ENCODE measurements at places on chromosomes 1 and 21.

GRCh38 chr1:55259911-55260609, 44.9 kb upstream of the USP24 start:
- no peak for DNase-seq

- DNase-seq = no peak
Observed at GRCh38 chr1:70546726-70547125, 135.7 kb downstream of the CTH start.

DNA sequence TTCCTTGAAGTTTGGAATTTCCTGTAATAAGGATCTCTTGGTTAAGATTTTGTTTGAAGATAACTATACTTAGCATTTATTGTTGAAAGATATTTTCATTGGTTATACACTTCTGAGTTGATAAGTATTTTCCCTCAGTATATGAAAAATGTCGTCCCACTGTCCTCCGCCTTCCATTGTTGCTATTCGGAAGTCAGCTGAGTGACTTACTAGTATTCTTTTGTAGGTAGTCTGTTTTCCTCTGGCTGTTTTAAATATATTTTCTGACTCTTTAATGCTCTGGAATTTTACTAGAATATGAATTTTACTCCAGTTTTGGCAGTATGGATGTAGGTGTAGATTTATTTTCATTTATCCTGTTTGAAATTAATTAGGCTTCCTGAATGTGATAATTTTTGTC, 498.7 kb upstream of the NFIA start:
- DNase-seq = no peak

DNA sequence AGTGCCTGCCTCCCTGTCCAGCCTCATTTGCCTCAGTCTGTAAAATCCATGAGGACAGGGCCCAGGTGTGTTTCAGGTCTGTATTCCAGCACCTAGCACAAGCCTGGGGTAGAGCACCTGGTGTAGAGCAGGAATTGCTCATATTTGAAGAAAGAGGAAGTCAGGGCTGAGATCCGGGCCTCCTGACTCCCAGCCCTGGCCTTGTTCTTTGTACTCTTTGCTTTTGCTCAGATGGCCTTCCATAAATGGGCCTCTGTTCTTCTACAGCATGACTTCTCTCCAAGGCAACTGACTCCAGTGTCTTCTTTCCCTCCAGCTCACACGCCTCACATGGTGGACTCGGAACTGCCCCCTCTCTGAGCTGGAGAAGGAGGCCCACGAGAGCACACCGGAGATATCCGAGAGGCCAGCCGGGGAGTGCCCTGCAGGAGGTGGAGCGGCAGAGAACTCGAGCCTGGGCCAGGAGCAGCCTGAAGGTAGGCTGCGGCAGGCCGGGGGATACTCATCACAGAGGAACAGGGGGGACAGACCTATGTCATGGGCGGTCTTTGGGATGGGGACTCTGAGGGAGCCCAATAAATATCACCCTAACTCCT, 19.7 kb downstream of the SLC5A9 start:
- no peak for DNase-seq

GRCh38 chr1:30197639-30198450, 525.5 kb downstream of the MATN1 start:
- DNase-seq = no peak

DNA sequence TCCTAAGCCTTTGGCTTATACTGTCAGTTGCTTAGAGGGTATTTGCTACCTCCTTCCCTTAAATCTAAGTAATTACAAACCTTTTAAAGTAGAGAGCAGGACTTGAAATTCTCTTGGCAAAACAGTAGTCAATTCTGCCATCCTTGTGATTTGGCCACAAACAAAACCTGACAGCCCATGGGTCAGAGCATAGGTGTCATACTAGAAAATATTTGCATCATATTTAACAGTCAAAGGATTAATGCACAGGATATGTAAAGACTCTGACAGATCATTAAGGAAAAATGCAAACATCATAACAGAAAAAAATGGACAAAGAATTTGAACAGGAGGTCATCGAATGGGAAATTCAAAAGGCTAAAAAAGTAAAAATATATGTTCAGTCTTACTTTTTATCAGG, 50.5 kb downstream of the ZFYVE9 start:
- DNase-seq = no peak

DNA sequence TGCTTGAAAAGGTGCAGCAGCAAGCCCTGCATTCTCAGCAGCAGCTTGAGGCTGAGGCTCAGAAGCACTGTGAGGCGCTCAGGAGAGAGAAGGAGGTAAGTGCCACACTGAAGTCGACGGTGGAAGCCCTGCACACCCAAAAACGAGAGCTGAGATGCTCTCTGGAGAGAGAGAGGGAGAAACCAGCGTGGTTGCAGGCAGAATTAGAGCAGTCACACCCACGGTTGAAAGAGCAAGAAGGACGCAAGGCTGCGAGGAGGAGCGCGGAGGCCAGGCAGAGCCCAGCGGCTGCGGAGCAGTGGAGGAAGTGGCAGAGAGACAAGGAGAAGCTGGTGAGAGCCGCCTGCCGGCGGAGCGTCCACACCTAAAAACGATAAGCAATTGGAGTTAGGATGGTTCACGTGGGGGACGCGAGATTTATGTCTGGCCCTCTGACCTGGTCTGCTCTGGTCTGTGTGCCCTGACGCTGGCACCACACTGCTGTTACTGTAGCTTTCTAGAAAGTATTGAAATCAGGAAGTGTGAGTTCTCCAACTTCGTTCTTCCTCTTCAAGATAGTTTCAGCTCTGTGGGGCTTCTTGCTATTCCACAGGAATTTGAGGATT, 26.7 kb upstream of the DIP2A start:
- no peak for DNase-seq

DNA sequence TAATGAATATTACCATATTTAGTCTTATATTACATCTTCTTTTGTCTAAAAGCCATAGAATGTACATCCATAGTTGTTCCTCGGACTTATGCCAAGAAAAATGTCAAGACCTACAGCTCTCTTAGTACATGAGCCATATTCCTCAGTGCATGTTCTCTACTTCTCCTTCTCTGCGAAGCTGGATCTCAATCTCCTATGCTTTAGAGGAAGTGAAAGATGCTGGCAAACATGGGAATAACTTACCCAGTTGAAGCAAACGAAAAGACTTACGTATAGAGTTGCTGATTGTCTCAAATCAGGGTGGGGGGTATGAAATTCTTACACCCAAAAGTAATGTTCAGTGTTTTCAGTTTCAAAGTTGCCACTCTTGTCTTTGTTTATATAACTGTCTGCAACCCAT, 32.7 kb downstream of the OR13G1 start:
- no peak for DNase-seq

- no peak for DNase-seq
Observed at GRCh38 chr21:29477941-29478340, 179.2 kb downstream of the BACH1 start.

DNA sequence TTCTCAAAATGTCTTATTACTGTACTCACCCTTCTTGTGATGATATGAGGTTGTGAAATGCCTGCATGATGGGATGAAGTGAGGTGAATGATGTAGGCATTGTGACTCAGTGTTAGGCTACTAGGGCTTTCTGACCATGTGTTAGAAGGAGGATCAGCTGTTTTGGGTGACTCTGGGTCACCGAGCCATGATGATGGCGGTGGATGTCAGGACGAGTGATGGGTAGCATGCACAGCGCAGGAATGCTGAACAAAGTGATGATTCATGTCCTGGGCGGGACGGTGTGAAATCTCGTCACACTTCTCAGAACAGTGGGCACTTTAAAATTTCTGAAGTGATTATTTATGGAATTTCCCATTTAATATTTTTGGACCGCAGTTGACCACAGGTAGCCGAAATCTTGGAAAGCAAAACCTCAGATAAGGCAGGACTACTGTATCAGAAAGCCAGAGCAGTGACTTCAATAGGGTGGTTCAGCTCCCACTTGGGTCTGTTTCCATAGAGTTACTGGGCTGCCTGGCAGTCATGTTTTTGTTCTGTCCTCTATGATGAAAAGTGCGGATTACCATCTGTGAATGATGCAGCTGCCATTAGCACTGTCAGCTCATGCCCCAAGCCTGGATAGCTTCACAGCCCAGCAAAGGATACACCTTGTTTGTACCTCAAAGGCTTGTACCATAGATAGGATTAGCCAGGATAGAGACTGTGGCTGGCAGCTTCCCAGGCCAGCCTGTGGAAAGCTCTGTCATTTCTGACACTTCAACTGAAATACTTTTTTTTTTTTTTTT, 26.6 kb downstream of the IL6R start:
- no peak for DNase-seq

- no peak for DNase-seq
Observed at GRCh38 chr1:3831689-3832088, 25.3 kb downstream of the CEP104 start.

- no peak for DNase-seq
Observed at GRCh38 chr1:219834314-219834917, 93.9 kb downstream of the SLC30A10 start.

DNA sequence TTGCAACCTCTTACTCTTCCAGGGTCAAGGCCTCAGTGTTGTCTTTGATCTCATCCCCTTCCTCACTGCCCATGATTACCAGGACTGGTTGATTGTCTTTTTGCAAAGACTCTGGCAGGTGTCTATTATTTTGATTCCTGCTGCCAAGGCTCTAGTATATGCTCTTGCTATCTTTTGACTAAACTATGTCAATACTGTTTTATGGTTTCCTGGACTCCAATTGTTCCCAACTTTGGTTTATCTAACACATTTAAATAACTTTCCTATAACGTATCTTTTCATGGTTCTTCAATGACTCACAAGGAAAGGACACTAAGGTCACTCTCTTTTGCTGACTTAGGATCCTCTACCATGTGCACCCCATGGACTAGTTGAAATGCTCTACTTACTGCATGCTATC, 141.5 kb downstream of the PTPRC start:
- DNase-seq = no peak

DNA sequence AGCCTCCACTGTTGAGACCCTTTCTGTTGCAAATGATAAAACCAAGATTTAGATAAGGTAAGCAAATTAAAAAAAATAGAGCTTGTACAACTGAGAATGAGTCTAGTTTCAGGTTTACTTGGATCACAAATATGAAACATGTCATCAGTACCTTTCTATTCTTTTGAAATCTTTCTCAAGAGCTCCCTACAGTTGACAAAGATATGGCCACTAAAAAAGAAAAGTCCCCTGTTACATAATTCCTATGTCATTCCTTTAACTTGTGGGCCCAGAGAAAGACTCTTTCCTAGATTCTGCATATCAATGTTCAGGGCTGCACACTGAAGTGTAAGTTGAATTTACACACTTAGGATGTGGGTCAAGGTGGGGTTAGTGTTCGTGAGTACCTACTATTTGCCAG, 168.1 kb downstream of the PLA2G4A start:
- DNase-seq = no peak

DNA sequence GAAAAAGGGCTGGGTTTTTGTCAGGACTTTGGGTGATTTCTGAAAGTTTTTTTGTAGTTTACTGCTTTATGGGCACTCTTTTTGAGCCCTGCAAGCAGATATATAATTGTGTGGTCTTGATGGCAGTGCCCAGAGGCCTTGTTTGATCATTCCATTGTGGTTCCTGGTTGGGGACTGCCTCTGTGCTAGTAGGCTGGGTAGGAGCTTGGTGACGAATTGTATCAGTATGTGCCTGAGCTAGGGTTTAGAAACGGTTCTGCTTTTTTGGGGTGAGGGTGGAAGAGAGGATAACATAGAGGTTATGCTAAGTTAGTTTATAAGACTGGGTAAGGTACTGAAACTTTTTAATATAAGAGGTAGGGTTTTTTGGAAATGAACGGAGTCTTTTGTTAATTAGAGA, 139.7 kb upstream of the ETV3 start:
- no peak for DNase-seq

GRCh38 chr21:34884346-34884929, 164.7 kb downstream of the RUNX1 start:
- DNase-seq = no peak

GRCh38 chr1:169105434-169106094, 926 bp upstream of the ATP1B1 start:
- peak; percentile 81 for DNase-seq

Measured in LoVo (cell line).